ENCODE measurements at places on chromosomes 2 and 18.

GRCh38 chr18:45409971-45410370, 205.3 kb upstream of the SLC14A2 start:
- no peak for DNase-seq

- DNase-seq = no peak
These were observed 478.4 kb downstream of the BCL11A start for GRCh38 chr2:60075048-60075447.

DNA sequence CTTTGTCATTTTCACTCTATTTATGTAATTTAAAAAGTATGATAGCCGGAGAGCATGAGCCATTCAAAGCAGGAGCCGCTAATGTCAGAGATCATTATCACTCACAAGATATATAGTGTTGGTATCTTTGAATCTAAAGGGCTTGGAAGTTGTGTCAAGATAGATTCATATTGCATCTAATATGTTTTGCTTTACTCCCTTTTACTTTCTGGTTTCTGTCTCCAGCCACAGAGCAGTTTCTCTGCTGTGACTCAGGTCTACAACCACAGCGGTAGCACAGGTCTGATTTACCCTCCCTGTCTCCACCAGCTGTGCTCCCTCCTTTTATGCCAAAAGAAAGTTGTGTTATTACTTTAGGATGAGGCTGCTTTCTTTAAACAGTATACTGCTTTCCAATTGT, 424.0 kb downstream of the ARHGAP15 start:
- DNase-seq = no peak

DNA sequence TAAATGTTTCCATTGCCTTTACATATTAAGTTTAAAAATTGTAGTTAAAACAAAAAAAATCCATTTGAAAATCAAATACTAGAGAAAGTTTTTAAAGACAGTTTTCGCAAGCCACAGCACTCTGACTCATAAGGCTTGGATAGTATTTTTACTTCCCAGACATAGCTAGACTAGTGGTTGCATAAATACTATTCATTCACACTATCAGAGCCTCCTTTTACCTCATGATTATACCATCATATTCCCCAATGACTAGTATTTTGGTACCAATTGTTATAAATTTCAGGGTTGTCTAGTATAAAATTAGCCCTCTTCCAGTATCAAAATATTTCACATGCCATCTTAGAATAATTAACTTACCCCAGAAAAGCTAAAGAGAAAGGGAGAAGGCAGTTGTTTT, 393.5 kb downstream of the ERBB4 start:
- DNase-seq = no peak

DNA sequence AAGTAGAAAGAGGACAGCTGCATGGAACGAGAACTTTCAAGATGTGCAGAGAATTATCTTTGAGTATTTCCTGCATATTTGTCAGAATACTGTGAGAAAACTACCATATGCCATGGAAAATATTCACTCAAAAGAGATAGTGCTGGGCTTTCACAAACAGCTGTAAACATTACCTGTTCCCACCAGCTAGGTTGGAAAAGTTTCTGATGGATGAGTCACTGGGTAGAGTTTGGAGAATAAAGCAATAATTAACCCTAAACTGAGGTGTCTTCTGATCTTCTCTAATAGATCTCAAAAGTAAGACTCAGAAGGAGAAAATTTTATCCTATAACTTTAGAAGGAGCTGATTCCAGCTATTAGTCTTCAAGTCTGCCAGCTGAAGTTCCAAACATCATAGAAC, 3.9 kb upstream of the FSIP2 start:
- DNase-seq = no peak

DNA sequence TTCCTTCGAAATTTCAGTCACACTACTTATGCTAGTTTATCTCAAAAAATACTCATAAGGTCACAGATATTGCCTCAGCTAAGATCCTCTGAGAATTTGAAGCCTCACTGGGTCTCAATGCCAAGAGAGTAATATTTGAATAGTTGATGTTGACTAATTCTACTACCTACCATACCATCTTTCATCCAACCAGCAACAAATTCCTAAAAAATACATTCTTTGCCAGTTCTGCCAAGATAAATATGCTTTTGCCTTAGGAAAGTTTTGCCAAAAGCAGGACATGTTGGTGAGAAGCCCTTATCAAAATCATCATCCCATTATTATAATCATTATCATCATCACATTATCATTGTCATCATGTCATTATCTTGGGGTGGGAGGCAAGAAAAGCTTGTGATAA, 544.6 kb upstream of the ZEB2 start:
- DNase-seq = no peak

DNA sequence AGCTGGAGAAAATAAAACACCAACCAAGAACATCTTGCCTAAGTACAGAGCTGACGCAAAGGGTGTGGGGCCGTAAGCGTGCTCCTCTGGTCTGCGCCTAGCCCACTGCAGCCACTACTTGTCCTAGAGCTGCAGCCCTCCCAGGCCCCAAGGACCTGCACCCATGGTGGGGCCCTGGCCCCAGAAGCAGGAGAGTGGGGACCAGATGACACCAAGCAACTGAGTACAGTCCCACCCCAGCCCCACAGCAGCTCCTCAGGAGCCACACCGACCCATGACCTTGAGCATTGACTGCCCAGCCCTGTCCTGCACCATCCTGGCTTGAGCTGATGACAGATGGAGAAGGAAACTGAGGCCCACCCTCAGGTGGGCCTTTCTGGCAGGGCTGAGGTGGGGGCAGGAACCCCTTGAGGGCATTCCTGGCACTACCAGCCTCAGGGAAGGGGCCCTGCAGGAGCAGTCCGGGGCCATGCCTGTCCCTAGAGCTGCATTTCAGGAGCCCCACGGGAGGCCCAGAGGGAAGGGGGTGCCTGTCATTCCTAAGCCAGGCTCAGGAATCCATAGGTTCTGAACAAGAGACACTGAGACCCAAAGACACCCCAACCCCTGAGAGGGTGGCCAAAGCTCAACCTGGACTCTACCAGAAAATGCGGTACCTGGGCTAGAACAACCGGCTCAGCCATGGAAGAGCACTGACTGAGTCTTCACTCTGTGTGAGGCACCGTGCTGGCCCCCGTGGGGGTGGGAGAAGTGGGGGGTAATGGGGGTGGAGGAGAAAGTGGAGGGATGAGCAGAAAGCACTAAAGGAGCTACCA, 4.9 kb downstream of the KIF1A start:
- DNase-seq = no peak

DNA sequence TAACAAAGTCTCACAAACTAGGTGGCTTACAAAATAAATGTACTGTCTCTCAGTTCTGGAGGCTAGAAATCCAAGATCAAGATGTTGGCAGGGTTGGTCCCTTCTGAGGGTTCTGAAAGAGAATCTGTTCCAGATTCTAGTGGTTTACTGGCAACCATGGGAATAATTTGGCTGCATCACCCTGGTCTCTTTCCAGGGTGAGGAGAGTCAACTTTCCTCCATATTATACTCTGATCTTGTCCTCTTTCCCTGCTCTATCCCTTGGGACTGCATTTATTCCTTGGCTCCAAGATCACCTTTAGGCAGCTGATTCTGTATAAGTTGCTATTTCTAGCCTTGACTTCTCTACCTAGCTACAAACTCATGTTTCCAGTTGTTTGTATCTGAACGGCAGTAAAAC, 35.2 kb downstream of the SLC40A1 start:
- DNase-seq = no peak

GRCh38 chr18:7568426-7568825, 1.3 kb downstream of the PTPRM start:
- DNase-seq = no peak

GRCh38 chr2:126356631-126357030, 299.3 kb upstream of the GYPC start:
- DNase-seq = no peak

GRCh38 chr18:11831921-11832320, 19.3 kb upstream of the CHMP1B start:
- DNase-seq = no peak

DNA sequence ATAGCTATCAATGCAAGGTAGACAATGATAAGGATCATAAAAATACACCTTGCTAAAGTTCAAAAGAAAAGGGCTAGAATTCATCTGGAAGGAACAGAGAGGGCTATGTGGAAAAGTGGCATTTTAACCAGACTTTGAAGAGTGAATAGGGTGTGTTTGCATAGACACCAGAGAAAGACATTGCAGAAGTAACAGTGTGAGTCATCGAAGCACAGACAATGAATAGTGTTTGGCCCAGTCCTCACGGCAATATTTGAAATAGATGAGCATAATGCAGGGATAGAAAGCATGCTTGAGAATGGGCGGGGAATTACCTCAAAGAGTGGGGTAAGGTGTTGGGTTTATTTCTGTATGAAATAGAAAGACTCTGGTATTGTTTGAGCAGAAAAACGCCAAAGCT, 24.2 kb downstream of the MYT1L start:
- DNase-seq = no peak

DNA sequence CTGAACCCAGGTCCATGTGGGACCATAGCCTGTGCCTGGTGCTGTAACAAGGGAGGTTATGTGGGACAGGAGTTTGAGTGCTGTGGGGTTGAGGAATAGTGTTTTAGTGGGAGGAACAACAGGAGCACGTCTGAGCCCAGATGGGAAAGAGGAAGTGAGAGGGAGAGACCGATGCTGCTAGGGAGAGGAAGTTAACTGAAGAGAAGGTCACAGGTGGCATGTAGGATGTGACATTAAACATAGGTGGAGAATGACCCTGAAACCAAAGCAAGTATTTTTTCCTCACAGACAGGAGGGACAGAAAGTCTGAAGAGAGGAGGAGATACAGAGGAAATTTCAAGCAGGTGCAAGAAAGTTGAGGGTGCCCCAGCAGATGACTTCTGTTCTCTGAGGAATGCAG, 87.8 kb downstream of the ACOXL start:
- DNase-seq = no peak

DNA sequence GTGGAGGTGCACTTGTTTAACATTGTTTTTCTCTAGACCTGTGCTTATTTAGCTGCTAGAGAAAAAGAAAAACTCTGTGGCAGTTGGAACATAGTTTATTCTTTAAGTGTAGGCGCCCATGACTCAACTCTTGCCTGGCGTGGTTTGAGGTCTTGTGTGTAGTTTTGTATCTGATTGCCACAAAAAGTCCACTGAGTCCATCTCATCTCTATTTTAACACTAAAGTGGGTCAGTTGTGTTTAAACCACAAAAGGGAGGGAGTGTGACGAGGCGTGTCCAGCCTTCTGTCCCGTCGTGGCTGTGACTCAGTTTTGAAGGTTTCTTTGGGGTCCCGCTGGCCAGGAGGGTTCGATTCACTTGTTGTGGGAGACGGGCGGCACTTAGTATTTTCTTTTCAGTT, 15.3 kb upstream of the UGT1A9 start:
- no peak for DNase-seq

- DNase-seq = no peak
These were observed 86.4 kb upstream of the MCFD2 start for GRCh38 chr2:47002031-47002430.

DNA sequence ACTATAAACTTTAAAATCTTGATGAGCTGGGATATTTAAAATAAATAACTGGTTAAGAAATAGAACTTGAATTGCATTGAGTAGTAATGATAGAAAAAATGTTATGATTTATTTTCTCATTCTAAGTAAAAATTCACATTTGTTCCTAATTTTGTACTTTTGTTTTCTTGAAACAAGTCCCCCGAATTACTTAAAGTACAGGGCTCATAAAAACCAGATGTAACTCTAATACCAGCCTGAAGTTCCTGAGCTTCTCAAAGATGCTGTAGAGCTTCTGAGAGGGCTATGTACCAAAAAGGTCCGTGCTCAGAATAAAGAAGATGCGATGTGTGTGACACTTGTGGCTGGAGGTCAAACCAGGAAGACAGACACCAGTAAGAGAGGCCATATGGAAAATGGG, 116.1 kb upstream of the TACR1 start:
- no peak for DNase-seq
